Nucleus accumbens (tissue), 56 donors: ENCODE measurements at places on chromosomes 5 and 9.
A peak's percentile ranks its signal among the peaks of the same experiment; 100 is the strongest.

- DNase-seq = no peak
Measured at GRCh38 chr9:129746092-129746777, 6.6 kb downstream of the PTGES start.

- DNase-seq = no peak
Measured at GRCh38 chr5:100472091-100472490, 63.1 kb upstream of the FAM174A start.

DNA sequence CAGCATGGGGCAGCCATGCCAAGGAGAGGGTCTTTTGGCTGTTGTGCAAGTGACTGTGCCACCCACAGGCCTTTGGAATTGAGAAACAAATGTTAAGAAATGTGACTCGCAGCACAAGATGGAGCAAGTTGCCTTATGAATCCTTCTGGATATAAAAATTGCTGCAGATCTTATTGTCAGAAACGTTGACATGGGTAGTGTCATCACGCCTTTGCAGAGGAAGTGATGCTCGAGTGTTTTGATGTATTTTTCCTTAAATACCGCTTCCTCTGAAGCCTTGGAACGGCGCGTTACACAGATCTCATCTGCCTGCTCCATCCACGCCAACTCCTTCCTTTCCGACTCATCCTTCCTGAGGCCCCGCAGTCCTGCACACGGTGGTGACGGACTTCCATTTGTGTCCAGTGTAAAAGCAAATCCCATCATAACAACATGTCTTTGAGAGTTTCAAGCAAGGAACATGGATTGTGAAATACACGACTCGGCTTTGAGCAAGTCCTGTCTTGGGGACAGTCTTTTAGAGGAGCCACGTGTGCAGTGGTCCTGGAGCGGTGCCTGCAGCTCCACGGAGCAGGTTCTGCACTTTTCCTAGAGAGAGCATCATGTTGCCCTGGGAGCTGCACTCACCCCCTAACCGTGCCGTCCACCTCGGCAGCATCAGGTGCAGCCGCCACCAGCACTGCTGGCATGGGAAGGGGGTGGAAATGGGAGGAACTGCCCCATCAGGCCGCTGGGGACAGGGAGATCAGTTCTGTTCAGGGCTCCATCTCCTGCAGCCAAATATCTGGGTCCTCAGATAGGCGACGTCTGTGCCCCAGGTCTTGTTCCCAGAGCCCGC is 15.1 kb downstream of the ROPN1L start:
- DNase-seq = no peak

- DNase-seq = no peak
Measured at GRCh38 chr5:158848634-158849033, 251.1 kb downstream of the EBF1 start.

GRCh38 chr9:98132158-98132557 is 13.1 kb upstream of the TRIM14 start:
- no peak for DNase-seq

- DNase-seq = no peak
Measured at GRCh38 chr9:99425923-99426842, 204.1 kb downstream of the SEC61B start.

DNA sequence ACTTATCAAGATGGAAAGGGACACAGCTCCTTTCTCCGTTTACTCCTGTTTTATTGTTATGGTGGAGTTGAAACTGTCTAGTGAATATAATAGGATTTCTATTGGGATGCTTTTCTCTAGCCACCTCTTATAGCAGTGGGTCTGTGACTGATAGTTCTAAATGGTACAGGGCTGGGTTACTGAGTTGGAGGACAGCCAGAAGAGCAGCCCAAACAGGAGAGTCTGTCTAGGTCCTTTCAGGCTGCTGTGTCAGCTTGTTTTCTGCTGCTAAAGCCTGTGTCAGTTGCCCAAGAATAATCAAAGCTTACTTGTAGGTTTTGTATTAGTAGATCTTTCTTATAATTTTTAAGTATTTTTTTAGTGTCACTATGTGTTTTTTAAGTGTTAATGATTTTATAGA is 356.0 kb upstream of the SEMA6A start:
- DNase-seq = no peak

DNA sequence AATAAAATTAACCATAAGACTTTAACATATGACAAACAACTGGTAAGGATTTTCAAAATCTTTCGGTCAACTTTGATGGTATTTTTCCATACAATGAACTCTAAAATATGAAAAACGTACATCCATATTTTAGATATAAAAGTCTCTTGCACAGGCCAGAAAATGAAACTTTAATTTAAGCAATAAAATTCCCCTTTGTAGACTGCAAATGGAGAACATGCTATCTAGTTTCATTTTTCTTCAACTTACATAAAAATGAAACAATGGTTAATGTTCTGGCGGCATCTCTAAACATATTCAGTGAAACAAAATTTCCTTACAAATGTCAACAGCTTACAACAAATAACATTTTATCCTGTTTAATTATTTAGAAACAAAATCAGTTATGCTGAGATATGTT is 84.0 kb downstream of the USP20 start:
- DNase-seq = no peak

- DNase-seq = no peak
Measured at GRCh38 chr5:112865128-112865527, 4.0 kb downstream of the SRP19 start.

GRCh38 chr9:89667726-89668125 is 62.9 kb downstream of the GADD45G start:
- no peak for DNase-seq

GRCh38 chr5:150612405-150612804 is 28.1 kb upstream of the SYNPO start:
- no peak for DNase-seq

DNA sequence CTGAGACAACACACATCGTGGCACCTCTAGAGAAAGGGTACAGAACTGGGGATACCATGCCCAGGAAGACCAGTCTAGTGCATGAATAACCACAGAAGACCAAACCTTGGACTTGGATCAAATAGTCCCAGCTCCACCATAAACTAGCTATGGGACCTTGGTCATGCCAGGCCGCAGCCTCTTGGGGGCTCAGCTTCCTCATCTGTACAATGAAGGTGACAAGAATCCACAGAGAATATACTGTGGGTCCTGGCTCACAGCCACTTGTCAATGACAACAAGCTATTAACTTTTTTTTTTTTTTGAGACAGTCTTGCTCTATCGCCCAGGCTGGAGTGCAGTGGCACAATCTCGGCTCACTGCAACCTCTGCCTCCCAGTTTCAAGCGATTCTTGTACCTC is 3.9 kb downstream of the KYAT1 start:
- no peak for DNase-seq

- no peak for DNase-seq
Measured at GRCh38 chr5:61701877-61702602, 370.0 kb downstream of the ZSWIM6 start.

DNA sequence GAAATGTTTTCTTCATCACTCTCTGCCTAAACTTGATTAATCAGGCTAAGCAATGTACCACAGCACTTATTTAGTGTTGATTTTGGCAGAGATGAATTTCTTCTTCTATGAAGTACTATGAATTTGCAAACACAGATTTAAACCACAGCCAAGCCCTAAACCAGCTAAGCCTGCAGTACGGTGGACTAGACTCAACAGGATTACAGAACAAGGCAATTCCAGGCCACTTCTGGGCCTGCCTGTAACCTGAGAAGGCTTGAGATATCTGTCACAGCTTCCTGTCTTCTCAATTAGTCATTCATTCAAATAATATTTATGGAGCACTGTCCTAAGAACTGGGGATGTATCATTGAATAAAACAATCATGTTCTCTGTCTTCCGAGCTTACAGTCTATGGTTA is 32.4 kb upstream of the CAST start:
- no peak for DNase-seq

GRCh38 chr5:16465544-16466432 is at the start of gene ZNF622:
ZNF622 (minus strand) TSS chr5:16465800; CDS start chr5:16465665, 135 bp downstream.
- DNase-seq = peak; percentile 79

DNA sequence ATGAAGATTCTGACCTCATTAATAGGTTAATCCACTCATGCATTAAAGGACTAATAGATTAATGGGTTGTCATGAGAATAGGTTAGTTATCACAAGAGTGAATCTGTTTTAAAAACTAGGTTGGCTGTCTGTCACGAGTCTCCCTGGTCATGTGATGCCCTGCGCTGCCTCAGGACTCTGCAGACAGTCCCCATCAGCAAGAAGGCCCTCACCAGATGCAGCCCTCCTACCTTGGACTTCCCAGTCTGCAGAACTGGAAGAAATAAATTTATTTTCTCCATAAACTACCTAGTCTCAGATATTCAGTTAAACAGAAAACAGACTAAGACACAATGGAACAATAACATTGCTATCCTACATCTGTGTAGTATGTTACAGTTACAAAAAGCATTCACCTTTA is 227.4 kb downstream of the ASTN2 start:
- DNase-seq = no peak

DNA sequence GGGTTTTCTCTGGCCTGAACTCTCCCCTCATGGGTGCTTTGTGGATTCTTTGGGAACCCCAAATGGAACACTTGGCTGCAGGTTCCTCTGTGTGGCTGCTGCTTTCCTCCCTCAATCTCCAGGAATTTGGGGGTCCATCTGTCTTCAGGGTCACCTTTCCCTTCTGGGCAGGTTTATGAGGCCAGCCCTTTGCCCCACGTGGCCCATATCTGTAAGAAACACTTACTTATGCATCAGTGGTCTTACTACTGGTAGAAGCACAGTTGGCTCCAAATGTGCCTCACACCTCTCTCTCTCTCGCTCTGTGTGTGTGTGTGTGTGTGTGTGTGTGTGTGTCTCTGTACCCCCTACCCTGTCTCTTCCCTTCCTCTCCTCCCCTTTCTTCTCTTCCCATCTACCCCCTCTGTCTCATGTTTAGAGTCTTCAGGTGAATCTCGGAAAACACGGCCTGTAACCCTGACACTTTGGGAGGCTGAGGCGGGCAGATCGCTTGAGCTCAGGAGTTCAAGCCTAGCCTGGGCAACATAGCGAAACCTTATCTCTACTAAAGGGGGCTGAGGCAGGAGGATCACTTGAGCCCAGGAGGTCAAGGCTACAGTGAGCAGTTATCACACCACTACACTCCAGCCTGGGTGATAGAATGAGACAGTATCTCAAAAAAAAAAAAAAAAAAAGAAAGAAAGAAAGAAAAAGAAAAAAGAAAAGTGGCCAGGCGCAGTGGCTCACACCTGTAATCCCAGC is 26.8 kb downstream of the C5orf15 start:
- no peak for DNase-seq

GRCh38 chr5:176671890-176672747 is 24.8 kb downstream of the TSPAN17 start:
- DNase-seq = no peak

GRCh38 chr5:146785065-146785464 is 93.5 kb downstream of the PPP2R2B start:
- DNase-seq = no peak

DNA sequence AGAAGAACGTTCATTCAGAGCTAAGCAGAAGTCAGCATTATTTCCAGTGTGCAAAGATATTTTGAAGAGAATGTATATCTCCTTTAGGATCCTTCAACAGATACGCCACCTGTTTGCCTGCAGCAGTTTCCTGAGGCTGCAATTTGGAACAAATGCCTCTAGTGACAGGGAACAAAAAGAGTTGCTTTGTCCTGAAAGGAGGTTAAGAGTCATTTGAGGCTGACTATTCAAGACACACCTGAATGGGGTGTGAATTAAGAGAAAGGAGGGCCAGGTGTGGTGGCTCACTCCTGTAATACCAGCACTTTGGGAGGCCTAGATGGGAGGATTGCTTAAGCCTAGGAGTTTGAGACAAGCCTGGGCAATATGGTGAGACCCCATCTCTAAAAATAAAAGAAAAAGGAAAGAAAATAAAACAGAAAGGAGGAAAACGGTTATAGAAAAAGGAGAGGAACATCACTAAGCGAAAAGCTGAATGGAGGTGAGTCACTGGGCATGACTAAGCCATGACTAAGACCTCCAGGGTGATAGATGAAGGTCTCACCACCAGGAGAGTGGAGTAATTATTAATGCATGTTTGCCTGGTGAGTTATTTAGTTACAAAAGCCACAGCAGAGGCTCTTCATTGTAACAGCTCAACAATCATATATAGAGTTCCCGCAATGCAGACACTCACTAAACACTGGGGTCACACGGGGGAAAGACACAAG is 255.2 kb upstream of the TNC start:
- DNase-seq = no peak

DNA sequence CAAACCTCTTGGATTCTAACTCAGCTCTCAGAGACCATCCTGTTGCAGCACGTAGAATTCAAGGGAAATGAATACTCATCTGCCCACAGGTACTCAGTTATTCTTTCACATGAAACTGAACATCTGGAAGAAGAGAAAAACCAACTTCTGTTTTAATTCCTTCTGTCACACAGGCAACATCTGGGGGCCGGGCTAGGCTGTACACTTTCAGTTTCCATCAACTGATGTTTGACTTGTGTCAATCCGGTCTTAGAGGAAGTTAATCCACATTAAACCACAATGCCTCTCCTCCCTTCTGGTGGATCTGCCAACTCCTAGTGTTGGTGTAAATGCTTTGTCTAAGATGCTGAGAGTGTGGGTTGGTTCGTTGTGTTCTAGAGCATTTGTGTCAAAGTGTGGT is 17.6 kb downstream of the DMRT3 start:
- no peak for DNase-seq

GRCh38 chr5:109304309-109304708 is 105.5 kb downstream of the PJA2 start:
- DNase-seq = no peak

DNA sequence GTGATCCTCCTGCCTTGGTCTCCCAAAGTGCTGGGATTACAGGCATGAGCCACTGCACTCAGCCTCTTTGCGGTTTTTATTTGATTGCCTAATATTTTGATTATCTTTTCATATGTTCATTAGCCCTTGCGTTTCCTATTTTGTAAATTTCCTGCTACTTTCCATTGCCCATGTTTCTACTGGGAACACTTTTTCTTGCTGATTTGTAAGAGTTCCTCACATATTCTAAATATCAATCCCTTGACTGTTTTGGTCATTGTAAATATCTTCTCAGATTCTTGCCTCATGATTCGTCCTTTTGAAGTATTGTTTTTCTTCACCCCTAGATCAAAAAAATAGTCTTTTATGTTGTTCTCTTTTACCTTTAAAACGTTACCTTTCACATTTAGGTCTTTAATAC is 37.9 kb upstream of the TTC1 start:
- no peak for DNase-seq

DNA sequence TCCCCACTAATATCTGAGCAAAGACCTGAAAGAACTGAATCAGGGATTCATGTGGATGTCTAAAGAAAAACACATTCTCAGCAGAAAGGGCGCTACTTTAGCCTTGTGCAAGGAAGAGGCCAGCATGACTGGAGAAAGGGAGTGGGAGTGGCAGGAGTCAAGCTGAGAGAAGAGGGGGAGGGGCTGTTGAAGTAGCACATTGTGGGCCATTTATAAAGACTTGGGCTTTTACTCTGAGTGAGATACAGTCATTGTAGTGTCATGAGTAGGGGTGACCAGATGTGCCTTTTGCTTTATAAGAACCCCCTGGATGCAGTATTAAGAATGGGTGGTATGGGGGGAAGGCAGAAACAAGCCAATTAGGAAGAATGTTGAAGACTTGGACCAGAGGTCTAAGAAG is 452.8 kb downstream of the ENC1 start:
- no peak for DNase-seq

GRCh38 chr9:98365227-98365669 is 109.8 kb upstream of the TBC1D2 start:
- no peak for DNase-seq
